ENCODE measurements at places on chromosomes 3 and 15. TPM values are rescaled to one million over a fixed set of nuclear protein-coding genes. Genes with fewer than 3 reads are reported as not detected.

TM2D3 gene
- total RNA-seq: 60.2 TPM

CIAO2A gene
- total RNA-seq: 36.8 TPM

CISH gene
- 1.3 TPM for total RNA-seq

GRCh38 chr3:42214565-42215283, 51.3 kb downstream of the CCK start:
- H3K27me3 ChIP-seq: no peaks in the 10 kb centered on the region
- no peak overlapping the region for H3K4me3 ChIP-seq
- no peaks in the 10 kb centered on the region for H3K36me3 ChIP-seq
- DNase-seq: no peak

GRCh38 chr3:52330194-52330805, 14.2 kb downstream of the DNAH1 start:
- H3K4me1 ChIP-seq: no peaks in the 10 kb centered on the region
- H3K4me3 ChIP-seq: no peak overlapping the region
- no peak overlapping the region for H3K27ac ChIP-seq
- no peaks in the 10 kb centered on the region for H3K27me3 ChIP-seq
- H3K36me3 ChIP-seq: no peaks in the 10 kb centered on the region
- no peak for DNase-seq

- no peaks in the 10 kb centered on the region for H3K27me3 ChIP-seq
- DNase-seq: peak; percentile 26
- H3K4me3 ChIP-seq: peak overlapping the region; percentile 92
- H3K27ac ChIP-seq: peak overlapping the region; percentile 99
- peaks cover 12% of the 10 kb centered on the region for H3K4me1 ChIP-seq
Measured at GRCh38 chr15:40693904-40694687, 878 bp upstream of the RAD51 start.

GRCh38 chr3:100120012-100120411, 5.7 kb upstream of the FILIP1L start:
- DNase-seq: no peak
- H3K4me1 ChIP-seq: peaks cover 4% of the 10 kb centered on the region
- no peak overlapping the region for H3K4me3 ChIP-seq
